ENCODE measurements at places on chromosomes 1 and 21.

DNA sequence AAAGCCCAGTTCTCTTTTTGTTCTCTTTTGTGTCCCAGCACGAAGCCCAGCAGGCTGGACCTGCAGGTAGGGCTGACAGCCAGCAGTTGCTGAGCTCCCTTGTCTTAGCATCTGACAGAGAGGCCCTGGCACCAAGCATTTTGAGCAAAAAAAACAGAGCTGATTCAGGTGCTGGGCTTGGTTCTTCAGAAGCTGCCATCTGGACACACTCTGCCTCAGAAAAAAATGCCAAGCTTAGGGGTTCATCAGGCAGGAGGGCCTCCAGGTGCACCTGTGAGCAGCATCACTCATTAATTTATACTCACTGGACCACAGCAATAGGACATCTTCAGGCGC is 167.1 kb upstream of the PLD5 start:
- DNase-seq, result no peak

DNA sequence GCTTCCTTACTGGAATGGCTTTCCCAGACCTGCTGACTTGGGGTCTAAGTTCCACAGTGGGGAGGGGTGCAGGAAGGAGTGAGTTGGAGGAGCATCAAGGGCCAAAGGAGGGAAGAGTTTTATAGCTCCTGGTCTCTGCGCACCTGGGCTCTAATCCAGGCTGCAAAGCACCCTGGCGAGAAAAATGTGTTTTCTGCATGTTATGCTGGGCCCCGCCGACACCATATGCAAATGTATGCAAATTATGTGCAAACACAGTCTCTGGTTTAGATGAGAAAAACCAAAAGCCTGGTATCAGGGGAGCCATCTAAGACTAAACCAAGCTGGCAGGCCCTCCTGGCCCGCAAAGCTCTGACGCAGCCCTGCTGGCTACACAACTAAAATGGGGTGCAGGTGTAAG is 95.0 kb downstream of the VWA5B1 start:
- no peak for DNase-seq

DNA sequence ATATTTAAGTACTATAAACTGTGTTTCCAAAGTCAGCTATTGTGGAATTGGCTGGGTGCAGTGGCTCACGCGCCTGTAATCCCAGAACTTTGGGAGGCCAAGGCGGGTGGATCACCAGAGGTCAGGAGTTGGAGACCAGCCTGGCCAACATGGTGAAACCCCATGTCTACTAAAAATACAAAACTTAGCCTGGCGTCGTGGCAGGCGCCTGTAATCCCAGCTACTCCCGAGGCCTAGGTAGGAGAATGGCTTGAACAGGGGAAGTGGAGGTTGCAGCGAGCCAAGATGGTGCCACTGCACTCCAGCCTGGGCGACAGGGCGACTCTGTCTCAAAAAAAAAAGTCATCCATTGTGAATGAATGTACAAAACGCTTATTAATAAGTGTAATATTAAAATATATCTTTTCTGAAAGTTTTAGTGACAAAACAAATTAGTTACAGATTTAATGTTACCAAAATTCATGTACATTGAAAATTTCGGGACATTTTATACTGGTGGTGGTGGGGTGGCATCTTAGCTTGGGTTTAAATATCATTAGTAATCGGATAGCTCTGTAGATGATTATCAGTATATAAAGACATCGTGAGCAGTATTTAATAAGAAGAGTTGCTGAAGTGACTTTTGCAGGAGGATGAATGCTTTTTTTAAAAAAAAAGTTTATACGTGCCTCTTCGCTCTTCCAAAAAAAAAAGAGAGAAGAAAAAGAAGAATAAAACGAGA is 503 bp upstream of the SRSF11 start:
- DNase-seq, result no peak

GRCh38 chr1:41454406-41454805 is 30.1 kb downstream of the EDN2 start:
- DNase-seq, result no peak
